ENCODE measurements at places on chromosomes 13 and 19.
A peak's percentile ranks its signal among the peaks of the same experiment; 100 is the strongest.

GRCh38 chr13:53126841-53127245 is 98.2 kb downstream of the OLFM4 start:
- no peak for DNase-seq

- no peak for DNase-seq
Observed at GRCh38 chr19:19098703-19099632, 35.2 kb downstream of the SLC25A42 start.

GRCh38 chr13:50392977-50393376 is 377.7 kb downstream of the KCNRG start:
- DNase-seq: no peak

- DNase-seq: no peak
Observed at GRCh38 chr19:55504252-55504603, 16.0 kb downstream of the SSC5D start.

GRCh38 chr13:29369060-29369743 is 226.3 kb downstream of the SLC7A1 start:
- no peak for DNase-seq

DNA sequence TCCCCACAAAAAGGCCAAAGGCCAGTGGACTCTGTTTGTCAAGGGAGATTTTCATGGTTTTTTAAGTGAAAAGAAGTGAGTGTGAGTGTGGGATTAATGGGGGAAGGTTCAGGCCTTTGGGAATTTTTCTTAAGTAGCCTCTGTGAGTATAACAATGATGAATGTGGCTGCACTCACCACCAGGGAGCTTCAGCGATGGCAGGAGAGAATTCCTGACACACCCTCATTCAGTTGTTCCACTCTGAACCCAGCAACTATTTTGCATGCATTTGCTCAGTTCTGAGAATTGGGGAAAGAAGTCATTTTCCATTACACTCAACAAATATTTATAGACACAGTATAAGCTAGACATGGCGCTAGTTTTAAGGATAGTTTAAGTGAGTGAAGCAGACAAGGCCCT is 117.9 kb downstream of the CCNA1 start:
- DNase-seq: no peak

DNA sequence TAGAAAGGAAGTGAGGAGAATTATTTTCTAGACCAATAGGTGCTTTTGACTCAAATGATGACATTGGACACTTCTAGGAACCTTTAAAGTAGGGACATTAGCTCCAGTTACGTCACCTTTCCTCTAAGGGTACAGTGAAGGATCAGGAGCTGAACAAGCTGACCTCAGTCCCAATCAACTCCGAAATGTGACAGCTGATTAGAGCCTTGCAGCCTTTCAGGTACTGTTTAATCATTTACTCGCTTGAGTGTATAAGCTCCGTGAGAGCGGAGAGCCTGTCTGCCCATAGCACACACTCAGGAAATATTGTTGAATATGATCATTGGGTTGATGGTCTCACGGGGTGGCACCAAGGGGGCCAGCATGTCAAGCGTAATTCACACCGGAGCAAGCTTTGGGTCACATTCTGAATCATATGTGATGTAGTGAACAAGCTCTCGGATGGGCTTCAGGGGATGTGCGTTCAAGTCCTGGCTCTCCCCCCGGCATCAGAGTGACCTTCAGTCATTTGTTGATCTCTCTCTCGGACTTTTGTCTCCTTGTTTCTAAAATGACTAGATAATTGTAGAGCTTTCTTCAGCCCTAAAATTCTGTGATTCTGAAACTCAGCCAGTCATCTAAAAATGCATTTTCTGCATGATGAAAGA is 141.9 kb downstream of the ZIC5 start:
- DNase-seq: no peak

DNA sequence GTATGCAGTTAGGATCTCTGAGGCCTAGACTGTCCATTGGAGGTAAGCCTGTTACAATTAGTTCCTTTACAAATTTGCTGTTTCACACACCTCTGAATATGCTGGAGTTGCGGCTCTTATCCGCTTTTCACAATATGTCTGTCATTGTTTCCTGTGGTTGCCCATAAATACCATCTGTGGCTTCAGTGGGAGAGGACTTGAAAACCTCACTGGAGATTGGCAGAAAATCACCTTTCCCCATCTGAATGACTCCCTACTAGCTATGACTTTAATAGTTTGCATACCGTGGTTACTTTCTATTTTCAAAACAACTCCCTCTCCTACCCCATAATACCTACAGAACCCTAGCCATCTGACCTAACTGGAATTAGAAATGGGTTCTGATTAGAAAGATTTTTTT is 454.3 kb downstream of the PCDH17 start:
- no peak for DNase-seq

DNA sequence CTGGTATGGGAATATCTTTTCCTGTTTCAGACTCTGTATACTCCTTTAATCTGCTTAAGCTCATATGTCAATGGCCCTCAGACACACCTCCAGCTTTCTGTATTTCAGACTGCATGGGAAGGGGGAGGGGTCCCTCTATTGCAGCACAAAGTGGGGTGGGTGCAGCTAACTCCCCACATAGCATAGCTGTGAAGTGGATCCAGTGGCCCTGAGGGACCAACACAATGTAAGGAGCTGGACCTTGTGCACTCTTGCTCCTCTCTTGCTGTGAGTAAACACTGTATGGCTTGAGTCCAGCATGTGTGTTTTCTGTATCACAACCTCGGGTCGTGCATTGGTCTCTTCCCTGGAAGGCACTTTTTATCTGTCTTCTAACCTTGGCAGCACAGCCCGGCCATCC is 669.9 kb downstream of the PCDH9 start:
- DNase-seq: no peak

DNA sequence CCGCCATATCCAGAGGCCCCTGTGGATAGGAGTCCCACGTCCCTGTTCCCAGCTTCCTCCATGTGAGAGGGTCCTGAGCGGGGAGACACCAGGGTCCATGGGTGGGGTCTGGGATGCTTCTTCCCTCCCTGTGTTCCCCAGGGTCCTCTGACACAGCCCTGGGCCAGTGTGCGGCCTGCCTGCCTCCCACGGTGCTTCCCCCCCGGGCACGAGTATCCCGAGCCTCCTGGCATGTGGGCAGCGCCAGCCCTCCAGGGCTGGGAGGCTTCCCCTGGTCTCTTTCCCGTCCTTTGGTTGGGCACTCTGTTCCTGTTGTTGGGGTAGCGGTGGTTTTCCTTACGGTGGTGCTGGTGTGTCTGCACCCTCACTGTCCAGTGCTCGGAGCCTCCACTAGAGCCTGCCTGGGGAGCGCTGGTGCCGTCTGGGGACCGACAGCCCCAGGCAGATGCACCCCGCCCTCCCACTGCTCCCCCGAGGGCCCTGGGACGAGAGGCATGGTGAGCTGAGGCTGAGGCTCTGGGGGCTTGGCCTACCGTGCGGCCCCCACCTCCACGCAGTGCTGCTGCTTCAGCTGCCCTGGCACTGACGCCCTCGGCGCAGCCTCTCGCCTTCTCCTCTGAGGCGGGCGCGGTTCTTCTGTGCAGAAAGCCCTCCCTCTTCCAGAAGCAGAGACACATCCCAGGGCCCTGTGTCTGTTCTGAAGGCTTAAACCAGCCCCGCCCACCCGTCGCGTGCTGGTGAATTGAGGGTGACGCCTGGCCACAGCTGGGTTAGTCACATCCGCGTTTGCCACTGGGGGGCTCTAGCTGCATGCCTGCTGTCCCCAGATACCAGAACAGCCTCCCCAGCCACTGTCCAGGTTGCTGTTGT is 27.9 kb downstream of the PLEKHJ1 start:
- peak; percentile 17 for DNase-seq

Data from activated naive CD4-positive, alpha-beta T cell treated with Interleukin-2 at 50 U/mL for 16 hours (primary cell).